DMS53 (cell line): ENCODE measurements at places on chromosomes 2 and 18.

DNA sequence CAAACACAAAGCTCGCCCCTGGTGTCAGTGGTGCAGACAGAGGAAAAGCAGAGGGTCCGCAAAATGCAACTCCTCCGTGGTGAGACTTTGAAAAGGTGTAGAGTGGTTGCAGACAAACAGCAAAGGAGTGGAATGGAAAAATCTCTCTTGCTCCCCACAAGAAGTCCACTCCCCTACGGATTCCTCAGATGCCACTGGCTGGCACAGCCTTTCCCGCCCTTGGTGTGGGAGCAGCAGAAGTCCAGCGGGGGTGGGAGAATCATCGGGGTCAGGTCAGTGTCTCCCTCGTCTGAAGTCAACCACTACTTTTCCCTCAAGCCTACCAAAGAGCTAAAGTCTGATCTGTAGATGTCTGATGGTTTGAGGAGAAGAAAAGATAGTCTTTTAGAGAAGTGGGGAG, 22.3 kb upstream of the B3GNT7 start:
- no peak for DNase-seq

GRCh38 chr2:239305771-239306170, 95.0 kb downstream of the HDAC4 start:
- DNase-seq, result no peak

- DNase-seq, result no peak
Measured at GRCh38 chr2:30765876-30766470, 41.3 kb downstream of the CAPN13 start.

DNA sequence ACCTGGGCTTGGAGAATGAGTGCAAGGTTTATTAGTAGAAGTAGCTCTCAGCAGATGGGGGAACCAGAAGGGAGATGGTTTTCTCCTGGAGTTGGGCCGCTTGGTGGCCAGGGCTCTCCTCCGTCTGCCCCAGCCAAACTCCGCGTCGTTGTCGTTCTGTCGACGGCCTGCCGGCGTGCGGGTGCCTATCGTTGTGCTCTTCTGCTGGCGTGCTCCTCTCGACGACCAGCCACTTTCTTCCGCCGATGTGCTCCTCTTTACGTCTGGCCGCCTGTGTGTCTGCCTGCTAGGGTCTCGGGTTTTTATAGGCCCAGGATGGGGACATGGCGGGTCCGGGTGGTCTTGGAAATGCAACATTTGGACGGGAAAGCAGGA, 119.1 kb downstream of the BMPR2 start:
- no peak for DNase-seq

GRCh38 chr2:95113464-95113863, 8.1 kb downstream of the MRPS5 start:
- no peak for DNase-seq

DNA sequence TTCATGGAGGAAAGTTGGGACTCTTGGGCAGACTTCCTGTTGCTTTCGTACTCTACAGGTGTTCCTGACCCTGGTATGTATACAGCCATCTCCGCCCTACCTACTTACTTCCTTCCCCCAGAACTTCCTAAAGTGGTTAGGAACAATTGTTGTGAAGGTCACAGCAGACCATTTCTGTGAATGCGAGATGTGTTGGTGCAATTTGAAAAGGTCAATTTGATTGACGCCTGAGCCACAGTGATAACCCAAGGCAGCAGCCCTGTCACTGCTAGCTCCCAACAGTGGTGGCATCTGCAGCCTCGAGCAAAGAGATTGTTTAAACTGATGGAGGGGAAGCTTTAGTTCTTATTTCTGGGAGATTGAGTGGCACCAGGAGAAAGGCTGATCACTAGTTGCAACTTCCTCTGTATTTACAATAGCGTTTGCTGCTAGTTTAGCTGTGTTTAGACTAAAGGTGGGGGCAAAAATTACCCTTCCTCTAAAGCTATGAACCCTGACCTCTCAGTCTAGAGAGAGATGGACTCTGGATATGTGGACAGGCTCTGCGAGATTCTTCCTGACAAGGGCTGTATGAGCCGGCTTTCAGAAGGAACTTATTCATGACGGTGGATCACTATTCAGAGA, 78.3 kb upstream of the MAP4K3 start:
- no peak for DNase-seq

DNA sequence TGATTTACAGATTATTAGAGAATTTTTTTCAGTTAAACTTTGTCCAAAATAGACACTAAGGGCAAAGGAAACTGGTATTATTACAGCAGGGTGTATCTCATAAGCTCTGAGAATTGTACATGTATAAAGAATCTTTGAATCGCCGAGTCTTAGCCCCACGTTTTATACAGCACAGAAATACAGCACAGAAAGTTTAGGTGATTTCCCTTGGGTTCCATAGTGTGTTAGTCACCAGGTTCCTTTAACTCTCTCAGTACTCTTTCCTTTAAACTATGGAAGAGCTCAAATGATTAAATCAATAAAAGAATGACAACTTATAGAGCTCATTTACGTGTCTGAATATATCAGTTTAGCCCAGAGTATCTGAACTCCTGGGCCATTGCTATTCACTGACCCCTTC, 256.8 kb downstream of the NEDD4L start:
- no peak for DNase-seq
